ENCODE measurements at places on chromosomes 7 and 10.

DNA sequence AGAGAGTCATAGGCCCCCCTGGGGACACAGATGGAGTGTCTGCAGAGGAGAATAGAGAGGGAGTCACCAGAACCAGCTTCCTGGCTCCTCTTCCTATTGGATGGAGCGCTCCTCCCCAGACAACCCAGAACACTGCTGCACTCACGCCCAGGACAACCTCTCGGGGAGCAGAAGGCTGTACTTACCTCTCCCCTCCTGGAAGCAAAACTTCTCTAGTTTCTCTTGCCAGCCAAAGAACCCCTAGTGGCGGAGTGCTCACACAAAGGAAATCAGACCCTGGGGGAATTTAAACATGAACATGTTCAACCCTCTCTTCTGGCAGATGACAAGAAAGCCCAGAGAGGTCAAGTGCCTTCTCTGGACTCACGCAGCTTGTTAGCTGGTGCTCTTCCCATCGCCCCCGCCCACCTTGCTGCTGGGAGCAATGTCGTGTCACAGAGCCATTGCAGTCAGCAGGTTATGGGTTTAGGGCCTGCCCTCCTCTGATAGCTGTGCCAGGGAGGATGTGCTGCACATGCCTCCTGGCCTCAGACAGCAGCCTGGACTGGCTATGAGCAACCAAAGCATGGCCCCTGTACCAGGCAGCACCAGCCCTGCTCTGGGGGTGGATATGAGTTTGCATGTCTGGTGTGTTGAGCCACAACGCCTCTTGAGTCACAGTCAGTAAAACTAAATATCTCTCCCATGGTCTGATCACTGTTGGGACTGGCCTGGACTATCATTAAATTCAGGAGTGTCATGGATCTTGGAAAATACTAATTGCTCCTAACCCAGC is 84.4 kb downstream of the SLIT1 start:
- no peak for DNase-seq

DNA sequence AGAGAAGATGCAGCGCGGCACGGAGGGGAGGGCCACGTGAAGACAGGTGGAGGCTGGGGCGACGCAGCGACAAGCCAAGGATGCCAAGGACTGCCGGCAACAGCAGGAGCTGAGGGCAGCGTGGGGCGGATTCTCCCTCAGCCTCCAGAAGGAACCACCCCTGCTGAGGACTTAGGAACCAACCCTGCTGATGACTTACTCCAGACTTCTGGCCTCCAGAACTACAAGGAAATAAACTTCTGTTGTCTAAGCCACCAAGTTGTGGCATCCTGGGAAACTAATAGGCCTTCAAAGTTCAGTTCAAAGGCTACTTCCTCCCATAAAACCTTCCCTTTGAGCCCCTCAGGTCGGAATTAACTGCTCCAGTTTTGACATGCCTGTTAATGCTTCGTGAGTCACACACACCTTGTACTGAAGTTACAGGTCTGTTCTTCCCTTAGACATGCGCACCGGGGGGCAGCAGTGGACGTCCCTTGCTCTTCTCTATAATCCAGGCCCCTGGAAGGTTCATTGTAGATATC is 88.4 kb upstream of the RHEB start:
- DNase-seq: no peak

DNA sequence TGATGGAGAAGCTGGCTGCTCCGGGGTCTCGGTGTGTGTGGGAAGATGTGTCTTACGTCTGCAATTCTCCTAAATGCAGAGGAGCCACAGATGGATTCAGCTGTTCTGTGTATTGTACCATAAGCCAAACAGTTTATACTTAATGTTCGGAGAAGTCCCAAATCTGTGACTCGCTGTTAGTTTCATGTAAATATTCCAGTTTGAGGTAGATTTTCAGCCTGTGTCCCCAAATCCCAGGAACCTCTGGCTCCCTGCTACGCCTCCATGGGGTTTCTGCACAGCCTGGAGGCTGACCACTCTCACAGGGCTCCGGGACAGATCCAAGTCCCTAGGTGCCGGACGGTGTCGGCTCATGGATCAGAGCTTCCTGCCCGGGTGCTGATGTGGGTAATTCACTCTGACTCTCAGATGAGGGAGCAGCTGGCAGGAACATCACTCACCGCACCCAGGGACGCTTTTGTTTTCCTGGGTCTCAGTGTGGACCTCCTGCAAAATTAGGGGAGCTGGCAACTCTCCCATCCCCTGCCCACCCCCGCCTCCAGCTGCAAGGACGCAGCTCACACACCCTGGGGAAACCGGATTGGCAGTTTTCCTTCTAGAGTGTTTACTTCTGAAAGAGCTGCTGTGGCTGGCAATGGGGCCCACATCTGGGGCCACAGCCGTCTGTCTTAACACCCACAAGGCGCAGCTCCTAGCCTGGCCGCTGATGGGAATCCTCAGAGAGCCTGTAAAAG is 421.1 kb upstream of the FOXK1 start:
- DNase-seq: peak; percentile 18

- DNase-seq: no peak
These were observed 188.6 kb upstream of the HABP2 start for GRCh38 chr10:113364227-113364626.

- DNase-seq: no peak
These were observed 17.1 kb upstream of the SCIN start for GRCh38 chr7:12553416-12553815.

- no peak for DNase-seq
These were observed 146.2 kb upstream of the ASAH2 start for GRCh38 chr10:50397312-50398140.

- no peak for DNase-seq
These were observed 636.6 kb downstream of the SDK1 start for GRCh38 chr7:3937605-3938004.

GRCh38 chr10:93826355-93826754 is 67.4 kb upstream of the SLC35G1 start:
- DNase-seq: no peak

- DNase-seq: no peak
These were observed 28.6 kb downstream of the MTURN start for GRCh38 chr7:30163231-30163894.

- peak; percentile 49 for DNase-seq
These were observed 202.6 kb downstream of the PPP1R3A start for GRCh38 chr7:113715981-113716856.

- DNase-seq: no peak
These were observed 180.7 kb downstream of the CPEB3 start for GRCh38 chr10:92110039-92110794.

GRCh38 chr10:24311888-24312287 is 103.0 kb downstream of the KIAA1217 start:
- DNase-seq: no peak

GRCh38 chr10:83142074-83142563 is 997.2 kb upstream of the GHITM start:
- DNase-seq: no peak

DNA sequence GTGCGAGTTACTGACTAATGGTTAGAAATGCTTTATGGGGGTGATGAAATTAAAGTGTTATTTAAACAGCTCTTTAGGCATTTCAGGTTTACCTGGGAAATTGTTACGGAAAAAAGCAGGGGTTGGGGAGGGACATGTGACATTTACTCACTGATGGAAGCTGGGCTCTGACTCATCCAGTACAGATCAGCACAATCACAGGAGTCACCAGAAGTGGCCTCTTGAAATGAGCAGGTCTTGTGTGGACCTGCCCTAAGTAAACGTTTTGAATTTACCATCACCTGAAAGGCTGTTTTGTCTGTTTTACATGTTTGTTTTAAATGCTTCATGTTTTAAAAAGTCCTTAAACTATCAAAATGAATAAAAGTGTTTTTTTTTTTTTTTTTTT is 2.3 kb downstream of the GLRX3 start:
- DNase-seq: no peak

GRCh38 chr10:6916601-6917000 is 336.5 kb upstream of the PRKCQ start:
- no peak for DNase-seq

DNA sequence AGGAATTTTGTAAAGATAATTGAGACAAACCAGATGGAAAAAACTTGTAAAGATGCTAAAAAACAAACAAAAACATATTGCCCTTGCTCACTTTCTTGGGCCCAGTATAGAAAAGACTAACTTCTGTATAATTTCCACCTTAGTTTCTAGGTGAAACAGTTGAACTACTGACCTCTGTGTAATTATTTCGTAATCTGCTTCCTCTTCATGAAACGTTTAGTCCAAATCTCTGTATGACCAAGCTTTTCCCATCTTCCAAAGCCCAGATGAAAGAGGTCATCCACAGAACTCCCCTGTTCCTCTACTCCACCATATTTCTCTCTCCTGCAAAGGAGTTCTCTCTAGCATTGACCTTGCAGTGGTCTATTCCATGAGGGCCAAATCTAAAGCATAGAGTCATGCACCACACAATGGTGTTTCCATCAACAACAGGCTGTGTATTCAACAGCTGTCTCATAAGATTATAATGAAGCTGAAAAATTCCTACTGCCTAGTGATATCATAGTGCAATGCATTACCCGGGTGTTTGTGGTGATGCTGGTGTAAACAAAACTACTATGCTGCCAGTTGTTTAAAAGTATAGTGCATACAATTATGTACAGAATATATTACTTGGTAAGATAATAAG is 647.6 kb downstream of the TNS3 start:
- no peak for DNase-seq

- no peak for DNase-seq
These were observed 356.2 kb downstream of the RNLS start for GRCh38 chr10:88226891-88227290.

DNA sequence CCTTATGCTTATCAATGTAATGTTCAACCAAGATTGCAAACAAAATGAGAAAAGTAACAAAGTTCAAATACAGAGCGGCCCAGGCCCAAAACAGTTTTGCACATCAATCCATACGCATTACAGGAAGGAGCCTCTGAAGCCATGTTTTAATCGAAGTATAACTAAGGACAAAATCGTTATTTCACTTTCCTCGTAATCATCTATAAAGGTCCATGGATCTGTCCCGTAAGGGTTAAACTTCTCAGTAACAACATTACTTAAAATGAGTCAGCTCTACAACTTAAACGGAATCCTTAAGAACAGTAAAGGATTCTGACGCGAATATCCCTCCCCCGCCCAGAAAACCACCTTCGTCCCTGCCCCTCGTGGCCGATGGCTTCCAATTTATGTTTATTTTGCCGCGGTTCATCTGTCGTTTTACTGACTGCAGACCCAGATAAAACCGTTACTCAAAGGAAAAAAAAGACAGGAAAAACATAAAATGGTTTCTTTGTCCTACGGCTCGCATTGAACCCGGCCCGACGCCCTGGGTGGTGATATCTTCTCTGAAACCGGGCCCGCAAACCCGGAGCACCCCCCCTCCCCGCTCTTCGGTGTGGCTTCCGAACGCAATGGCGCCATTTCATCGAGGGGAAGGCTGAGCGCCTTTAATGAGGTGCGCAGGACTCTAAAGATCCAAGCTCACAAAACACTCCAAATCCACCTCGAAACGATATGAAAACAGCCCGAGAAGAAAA is 1.1 kb downstream of the HNRNPA2B1 start:
- no peak for DNase-seq

DNA sequence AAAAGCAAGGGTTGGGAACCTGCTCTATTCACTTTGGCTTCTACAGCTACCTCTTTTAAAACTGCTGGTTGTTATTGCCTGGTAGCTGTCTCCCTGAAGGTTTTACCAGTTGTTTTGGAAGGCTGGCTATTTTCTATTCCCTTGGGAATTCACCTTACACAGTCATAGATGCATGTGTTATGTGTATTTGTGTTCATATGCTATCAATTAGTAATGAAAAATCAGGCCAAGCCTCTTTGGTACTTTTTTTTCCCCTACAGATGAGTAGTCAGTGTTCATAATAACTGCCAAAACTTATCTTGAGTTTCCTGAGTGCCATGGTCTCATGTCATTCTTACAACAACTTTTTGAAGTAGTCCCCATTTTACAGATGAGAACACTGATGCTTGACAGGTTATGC is 738.0 kb upstream of the GALNT17 start:
- no peak for DNase-seq

DNA sequence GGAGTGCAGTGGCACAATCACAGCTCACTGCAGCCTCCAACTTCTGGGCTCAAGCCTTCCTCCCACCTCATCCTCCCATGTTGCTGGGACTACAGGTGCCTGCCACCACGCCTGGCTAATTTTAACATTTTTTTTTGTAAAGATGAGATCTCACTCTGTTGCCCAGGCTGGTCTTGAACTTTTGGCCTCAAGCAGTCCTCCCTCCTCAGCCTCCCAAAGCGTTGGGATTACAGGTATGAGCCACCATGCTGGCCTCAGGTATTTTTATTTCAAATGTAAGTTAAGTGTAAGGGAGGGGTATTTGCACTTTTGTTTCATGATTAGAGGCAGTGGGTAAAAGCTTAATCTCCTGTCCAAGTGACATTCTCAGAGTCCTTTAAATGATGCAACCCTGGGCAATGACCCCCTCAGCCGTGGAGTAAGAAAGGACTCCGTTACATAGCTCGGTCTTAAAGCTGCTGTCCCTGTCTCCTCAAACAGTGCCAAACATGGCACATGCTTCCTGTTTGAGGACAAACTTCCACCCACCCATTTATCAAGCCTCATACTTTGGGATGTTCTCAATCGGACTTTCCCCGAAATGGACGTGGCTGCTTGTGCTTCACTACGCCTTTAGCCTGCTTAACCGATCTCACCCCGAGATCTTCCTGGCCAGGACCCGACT is 296.1 kb downstream of the BAMBI start:
- no peak for DNase-seq

DNA sequence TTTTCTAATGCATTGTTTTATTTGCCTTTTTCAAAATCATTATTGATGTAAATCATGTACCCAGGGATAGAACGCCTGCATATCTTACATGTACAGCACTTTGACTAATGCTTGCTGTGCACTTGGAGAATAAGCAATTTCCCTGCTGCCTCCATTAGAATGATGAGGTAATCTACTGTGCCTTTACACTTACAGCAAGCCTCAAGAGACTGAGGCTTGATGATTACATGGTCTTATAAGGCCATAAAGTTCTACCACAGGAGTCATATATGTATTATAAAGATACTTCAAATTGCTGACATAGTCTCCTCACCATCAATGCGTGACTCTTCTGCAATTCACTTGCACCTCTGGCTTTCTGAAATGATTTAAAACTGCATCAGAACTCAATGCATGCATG is 328.6 kb upstream of the HGF start:
- no peak for DNase-seq

- no peak for DNase-seq
These were observed 43.0 kb upstream of the MYO3A start for GRCh38 chr10:25890995-25891394.
